ENCODE measurements at places on chromosomes 13 and 19.

DNA sequence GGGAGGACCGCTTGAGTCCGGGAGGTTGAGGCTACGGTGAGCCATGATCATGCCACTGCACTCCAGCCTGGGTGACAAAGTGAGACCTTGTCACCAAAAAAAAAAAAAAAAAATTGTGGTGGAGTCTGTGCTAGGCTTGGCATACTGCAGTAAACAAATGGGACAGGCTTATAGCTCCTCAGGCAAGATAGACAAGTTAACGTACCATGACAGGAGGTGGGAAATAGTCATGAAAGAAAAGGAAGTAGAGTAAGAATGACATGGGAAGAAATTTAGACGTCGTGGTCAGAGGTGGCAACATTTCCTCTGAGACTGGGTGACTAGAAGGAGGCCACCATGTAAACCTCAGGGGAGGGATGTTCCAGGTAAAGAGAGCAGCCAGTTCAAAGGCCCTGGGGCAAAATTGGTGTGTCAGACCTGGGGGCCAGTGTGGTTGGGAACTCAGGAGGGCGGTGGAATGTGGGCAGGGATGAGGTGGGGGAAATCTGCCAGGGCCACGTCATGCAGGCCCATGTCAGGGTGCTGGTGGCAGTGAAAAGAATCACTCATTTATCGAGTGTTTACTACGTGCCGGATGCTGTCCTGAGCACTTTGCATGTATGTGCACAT is 5.6 kb downstream of the SNRPA start:
- DNase-seq, result no peak

GRCh38 chr13:113470073-113470472 is 16.8 kb upstream of the ADPRHL1 start:
- DNase-seq, result no peak

DNA sequence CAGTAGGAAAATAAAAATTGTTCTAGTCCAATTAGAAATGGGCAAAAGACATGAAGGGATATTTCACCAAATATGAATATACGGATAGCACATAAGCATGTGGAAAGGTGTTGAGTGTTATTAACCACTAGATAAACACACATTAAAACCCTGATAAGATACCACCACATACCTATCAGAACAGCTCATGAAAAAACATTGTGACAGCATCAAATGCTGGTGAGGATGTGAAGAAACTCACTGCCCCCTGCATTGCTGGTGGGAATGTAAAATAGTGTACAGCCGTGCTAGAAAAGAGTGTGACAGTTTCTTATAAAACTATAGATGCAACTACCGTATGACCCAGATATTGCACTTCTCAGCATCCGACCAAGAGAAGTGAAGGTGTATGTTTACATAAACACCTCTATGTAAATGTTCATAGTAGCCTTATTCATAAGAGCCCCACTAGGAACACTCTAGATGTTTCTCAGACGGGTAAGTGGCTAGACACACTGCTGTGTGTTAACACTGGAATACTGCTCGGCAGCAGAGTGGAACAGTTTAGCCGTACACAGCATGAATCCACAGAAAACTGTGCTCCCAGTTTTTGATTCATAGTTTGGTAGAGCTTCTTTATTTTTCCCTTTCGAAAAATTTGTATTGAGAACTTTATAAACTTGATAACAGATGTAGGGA is 321.1 kb downstream of the MYO16 start:
- no peak for DNase-seq

- DNase-seq, result no peak
Measured at GRCh38 chr13:73299787-73300186, 241.0 kb downstream of the KLF5 start.

DNA sequence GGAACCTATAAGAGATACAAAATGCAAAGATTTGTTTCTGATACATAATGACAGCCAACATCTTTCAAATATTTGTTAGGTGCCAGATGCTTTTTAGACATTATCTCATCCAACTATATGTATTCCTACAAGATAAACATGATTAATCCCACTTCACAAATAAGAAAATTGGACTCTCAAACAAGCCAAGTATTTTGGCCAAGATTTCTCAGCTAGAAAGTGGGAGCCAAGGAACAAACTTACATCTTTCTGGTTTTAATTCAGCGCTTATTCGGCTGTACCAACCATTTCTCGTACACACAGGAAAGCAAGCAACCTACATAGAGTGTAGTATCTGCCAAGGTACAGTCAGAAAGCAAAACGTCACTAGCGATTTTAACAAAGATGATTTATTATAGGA is 85.7 kb upstream of the SERP2 start:
- no peak for DNase-seq

- no peak for DNase-seq
Measured at GRCh38 chr13:23725922-23726321, 155.7 kb downstream of the TNFRSF19 start.

- DNase-seq, result no peak
Measured at GRCh38 chr13:51746802-51747201, 57.2 kb downstream of the DHRS12 start.

- DNase-seq, result no peak
Measured at GRCh38 chr13:50257646-50258045, 242.4 kb downstream of the KCNRG start.

GRCh38 chr19:19567391-19567790 is 29.3 kb downstream of the CILP2 start:
- DNase-seq, result no peak

DNA sequence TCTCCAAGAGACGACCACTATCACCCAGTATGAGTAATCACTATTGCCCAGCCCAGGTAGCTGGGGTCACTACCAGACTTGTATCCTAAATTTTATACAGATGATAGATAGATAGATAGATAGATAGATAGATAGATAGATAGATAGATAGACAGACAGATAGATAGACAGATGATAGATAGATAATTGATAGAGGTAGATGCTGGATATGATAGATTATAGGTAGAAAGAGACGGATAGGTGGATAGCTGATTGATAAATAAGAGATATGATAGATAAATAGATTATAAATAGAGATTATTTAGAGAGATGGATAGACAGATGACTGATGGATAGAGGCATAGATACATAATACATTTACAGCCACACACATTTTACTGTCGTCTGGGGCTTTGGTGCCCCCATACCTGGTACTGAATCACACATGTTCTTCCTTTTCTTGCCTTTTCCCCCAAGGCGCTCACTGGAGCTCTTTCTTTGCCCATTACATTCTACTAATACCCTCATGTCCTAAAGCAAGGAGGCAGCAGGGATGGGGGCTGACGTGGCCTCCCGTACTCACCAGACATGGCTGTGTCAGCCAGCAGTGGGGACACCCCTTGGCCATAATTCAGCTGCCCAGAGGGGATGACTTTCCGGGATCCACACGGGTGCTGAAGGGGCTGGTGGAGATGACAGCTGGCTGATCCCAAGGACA is 44.6 kb upstream of the CCNE1 start:
- DNase-seq, result no peak

- DNase-seq, result no peak
Measured at GRCh38 chr13:26895808-26896466, 135.4 kb upstream of the GPR12 start.

DNA sequence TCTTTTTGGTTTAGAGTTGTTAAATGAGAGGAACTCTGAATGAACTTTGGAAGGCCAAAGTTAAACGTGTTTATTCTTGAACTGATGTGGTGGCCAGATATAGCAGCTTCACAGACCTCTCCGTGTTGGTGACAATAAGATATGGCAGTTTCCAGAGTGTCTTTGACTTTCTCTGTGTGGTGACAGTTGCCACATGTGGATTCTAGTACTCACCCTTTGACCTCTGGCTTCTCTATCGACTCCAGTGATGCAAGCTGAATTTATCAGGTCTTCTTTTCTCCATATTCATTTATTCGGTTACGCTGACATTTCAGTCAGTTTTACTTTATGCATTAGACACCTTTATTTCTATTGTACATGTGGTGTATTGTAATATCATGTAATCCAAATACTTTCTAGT is 1469.5 kb downstream of the SLITRK1 start:
- DNase-seq, result no peak

DNA sequence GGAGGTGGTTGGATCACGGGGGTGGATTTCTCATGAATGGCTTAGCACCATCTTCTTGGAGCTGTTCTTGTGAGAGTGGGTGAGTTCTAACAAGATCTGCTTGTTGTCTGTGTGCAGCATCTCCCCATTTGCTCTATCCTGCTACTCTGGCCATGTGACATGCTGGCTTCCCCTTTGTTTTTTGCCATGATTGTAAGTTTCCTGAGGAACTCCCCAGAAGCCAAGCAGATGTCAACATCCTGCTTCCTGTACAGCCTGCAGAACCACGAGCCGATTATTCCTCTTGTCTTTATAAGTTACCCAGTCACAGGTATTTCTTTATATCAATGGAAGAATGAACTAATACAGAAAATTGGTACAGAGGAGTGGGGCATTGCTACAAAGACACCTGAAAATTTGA is 2.3 kb upstream of the SIGLEC12 start:
- DNase-seq, result no peak

DNA sequence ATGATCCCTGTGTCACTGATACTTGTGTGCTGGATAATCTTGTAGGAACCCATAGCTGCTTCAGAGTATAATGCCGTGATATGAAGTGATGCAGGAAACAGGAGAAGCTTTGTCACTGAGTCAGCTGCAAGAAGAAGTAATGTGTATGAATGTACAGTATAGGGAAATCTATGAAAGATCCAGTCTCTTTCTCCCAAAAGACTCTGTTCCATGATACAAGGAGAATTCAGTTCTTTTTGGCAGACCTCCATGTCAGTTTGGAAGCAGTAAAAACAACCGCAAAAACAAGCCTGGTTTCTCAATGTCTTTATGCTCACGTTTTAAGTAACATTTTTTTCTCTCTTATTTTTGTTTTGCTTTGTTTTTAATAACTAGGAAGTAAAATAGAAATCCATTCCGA is 33.9 kb downstream of the PCDH17 start:
- DNase-seq, result no peak

GRCh38 chr13:22893204-22893603 is 287.6 kb upstream of the SGCG start:
- DNase-seq, result no peak

GRCh38 chr19:33691736-33692135 is 70.0 kb downstream of the CHST8 start:
- no peak for DNase-seq

DNA sequence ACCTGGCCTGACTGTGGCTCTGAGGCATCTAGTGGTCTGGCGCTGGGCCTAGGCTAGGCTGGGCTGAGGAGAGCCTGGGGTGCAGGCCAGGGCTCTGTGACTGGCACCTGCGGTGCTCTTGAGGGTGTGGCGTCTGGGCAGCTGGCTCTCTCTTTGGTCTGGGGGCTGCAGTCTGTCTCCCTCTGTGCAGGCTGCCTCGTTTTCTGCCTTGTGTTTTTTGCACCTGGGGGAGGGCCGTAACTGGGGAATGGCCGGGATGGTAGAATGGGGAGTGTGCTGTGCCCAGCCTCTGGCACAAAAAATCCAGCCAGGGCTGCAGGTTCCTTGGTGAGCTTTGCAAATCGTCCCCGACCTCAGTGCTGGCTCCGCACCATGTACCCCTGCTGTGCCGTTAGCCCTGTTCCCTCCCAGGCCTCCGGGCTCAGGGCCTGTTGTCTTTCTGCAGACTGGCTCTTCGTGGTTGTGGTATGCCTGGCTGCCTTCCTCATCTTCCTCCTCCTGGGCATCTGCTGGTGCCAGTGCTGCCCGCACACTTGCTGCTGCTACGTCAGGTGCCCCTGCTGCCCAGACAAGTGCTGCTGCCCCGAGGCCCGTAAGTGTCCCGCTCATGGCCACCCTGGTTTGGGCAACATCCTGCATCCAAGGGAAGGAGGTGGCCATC is 6.5 kb upstream of the USF2 start:
- no peak for DNase-seq

DNA sequence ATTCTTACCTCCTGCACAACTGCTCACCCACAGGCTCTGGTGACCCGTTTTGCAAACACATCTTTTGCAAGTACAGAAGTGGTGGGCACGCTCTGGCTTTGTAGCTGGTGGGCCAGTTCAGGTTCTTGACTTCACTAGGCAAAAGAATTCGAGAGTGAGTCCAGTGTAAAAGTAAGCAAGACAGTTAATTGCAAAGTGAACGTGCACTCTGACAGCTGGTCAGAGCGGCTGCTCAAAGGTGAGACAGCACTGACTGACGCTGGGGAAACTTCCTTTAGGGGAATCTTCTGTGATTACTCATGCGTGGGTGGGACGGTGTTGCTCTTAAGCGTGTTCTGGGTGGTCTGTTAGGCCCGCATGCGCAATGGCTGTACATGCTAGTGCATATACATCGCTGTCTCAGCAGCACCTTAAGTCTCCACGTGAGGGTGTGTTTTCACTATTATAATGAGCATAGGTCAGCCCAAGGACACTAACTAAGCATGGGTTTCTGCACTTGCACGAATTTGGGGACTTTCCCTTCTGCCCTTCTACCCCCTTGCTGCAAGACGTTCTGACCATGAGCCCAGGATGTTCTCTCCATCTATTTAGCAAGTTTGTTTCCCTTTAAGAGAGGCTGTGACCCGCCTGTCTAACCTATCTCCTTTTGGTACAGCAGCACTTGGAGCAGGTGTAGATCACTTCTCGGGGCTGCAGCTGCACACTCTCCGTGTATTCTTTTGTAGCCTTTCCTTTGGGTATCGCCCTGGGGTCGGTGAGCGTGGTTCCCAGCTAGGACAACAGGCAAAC is 30.2 kb upstream of the CD33 start:
- peak; percentile 30 for DNase-seq

DNA sequence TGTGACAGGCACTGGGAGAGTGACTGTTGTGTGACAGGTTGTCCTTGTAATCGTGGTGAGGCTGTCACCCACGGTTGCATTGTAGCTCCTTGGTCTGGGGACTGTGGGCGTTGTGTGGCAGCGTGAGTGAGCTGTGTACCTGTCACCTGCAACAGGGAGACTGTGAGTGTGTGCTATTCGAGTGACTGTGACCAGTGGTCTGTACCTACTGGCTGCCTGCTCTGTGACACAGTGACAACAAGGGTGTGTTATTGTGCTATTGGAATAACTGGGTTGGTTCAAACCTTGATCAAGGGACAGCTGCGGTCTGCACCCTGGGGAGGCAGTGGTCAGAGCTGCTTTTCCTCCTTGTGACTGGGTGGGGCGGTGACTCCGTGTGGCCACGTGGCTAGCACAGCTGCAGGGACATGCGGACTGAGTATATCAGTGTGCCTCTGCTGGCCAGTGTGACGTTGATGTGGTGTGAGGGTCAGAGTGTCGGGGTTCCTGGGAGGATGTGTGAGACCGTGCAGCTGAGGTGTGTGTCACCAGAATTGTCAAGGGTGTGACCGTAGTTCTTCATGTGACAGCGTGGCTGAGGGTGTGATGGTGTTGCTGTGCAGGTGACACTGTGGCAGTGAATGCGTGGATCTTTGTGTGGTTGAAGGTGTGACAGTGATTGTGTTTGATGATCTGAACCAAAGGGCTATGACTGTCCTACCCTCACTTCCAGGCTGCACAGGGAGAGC is 10.1 kb upstream of the NFIX start:
- DNase-seq, result peak; percentile 70

GRCh38 chr19:28289295-28290063 is 923.5 kb downstream of the UQCRFS1 start:
- no peak for DNase-seq
